ENCODE measurements at places on chromosomes 1 and 21.

DNA sequence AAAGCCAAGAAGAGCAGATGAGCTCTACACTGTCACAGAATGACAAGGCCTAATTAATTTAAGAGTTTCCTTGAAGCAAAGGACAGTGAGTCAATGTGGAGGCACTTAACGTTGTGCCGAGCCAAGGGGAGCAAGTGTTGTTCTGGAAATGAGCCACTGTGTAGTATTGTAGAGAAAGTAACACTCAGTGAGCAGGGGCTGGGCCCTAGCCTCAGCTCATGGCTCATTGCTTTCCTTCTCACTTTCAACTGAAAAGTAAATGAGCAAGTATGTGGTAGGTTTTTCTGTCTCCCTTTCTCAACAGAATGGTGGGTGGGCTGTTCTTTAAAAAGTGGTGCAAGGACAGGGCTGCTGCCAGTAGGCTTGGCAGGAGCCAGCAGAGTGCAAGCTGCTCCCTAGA, 11.8 kb upstream of the KIAA0040 start:
- no peak for DNase-seq

- DNase-seq = no peak
These were observed 1.5 kb downstream of the GSTM2 start for GRCh38 chr1:109669246-109669948.

DNA sequence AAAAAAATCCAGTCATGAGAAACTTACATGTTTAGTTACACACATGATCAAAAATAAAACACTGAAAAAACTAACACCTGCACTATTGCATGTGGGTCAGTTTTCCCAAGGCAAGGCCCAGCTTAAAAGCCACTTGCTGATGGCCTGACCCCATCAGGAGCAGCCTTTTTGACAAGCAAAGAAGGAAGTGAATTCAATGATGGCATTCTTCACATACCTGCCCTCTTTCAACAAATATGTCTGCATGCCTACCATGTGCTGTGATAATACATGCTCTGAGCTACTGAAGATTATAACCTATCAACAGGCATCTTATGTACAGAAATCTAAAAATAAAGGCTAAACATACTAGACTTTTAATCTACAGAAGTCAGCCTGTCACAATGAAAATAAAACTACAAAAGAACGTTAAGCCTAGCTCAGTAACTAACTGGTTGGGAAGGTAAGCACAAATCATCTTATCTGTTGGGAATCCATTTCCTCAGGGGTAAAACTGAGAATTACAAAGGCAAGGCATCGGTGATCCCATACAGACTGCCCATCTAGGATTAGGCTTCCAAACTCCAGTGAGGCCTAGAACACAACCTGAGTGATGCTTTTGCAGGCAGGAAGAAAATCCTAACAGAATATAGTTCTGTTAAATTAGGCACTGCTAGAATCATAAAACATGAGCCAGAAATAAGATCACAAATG, 14.5 kb downstream of the SORT1 start:
- no peak for DNase-seq

DNA sequence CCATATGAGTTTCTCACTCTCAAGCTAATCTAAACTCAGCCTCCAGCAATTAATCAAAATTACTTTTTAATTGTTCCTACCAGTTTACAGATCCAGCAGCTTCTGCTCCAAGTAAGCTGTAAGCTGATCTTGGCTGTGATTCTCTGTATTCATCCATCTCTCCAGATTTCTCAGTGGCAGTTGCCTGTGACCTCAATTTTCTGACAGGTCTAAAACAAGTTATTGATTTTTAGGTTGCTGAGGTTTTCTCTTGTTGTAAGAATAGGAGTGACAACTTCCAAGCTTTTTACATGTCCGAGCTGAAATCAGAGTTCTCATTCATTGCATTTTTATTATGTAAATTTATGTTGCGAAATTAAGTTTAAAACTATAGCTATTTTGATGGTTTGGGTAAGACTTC, 1044.4 kb downstream of the PLA2G4A start:
- DNase-seq = no peak

DNA sequence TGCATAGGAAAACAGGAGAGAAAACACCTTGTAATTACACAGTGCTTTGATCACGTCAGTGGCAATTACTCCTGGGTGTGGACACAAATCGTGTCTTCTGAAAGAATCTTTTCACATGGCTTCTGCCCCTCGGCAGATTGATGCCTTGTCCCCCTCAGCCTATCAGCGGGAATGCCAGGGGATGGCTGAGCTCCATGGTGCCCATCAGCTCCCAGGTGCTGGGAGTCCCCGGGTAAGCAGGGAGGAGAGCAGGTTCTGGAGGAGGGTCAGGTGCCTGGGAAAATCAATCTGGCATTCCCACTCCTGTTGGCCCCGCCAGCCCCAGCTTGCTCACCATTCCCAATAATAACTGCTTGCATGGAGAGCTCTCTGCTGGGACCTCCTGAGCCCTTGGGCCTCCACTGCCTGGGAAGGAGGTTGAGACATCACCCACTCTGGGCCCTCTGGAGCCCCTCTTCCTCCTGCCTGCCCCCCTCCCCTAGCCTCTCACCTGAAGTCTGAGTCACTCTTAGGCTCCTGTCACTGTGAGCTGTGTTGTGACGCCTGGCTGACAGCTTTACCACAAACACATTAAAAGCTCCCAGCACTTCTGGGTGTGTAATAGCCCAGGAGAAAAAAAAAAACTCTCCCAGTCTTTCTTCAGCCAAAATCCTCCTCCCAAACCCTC, 4.9 kb downstream of the CAMK2N1 start:
- no peak for DNase-seq

DNA sequence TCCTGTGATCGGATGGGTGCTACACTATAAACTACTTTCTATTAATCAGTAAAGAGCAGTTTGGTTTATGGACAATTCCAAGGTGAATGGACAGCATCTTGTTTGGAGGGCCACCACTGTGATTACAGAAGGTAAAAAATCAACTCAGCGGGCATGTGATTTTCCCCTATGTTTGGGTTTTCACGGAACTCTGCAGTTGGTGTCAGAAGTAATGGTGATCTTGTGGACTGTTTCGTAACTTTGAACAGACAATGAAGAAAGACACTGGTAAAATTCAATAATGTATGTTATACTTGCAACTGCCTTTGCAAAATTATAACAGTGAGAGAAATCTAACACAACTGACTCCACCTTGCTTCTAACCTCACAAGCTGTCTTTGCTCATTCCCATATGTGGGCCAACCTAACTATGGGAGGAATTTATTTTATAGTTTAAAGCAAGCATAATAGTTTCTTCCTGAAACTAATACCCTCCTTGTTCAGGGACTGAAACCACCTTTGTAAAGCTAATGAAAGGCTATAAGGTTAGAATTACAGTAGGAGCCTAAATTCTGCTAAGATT, 53.2 kb downstream of the TRIM33 start:
- DNase-seq = no peak

GRCh38 chr1:212040629-212041412, 5.3 kb downstream of the DTL start:
- DNase-seq = no peak

GRCh38 chr1:245378745-245379144, 224.0 kb downstream of the KIF26B start:
- DNase-seq = no peak

GRCh38 chr1:85471558-85471957, 6.6 kb upstream of the DDAH1 start:
- no peak for DNase-seq

GRCh38 chr1:86119214-86119764, 37.3 kb downstream of the COL24A1 start:
- DNase-seq = no peak

DNA sequence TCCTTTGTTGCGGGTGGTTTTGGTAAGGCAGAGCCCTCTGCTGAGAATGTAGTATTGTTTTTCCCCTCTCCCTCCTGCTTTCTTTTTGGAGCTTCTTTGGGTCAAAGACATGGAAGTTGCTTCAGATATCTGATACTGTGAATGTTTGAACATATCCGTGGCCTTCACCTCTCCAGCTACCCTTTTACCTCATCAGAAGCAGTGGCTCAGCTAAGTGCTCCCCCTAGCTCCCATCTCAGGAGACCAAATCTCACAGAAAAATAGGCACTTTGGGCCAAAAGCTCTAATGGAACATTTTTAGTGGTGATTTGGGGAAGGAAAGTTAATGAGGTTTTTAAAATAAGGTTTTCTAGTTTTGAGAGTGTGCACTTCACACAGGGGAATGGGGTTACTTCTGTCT, 6.3 kb downstream of the TMEM200B start:
- DNase-seq = no peak
